ENCODE measurements at places on chromosomes 2 and 18.

- no peak overlapping the region for H3K4me3 ChIP-seq
- H3K27me3 ChIP-seq: no peaks in the 10 kb centered on the region
These were observed 26.9 kb downstream of the MEMO1 start for GRCh38 chr2:31983762-31984467.

DNA sequence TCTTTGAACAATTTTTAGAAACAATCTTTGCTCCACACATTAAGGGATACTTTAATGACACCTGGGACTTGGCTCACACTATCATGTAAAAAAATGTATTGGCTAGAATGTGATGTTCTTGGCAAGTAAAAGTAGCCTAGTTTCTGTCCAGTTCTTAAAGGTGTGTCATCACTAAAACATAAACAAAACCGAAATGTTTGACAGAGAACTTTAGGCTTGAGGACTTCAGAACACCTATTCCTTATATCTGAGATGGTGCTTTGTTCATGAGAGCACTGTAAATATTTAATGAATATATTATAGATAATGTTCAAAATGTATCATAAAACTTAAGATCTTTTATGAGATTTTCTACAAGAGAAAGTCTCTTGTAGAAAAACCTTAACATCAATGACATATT is 19.8 kb upstream of the HNRNPA3 start:
- no peaks in the 10 kb centered on the region for H3K4me1 ChIP-seq
- H3K27me3 ChIP-seq: no peaks in the 10 kb centered on the region
- H3K27ac ChIP-seq: no peak overlapping the region
- no peaks in the 10 kb centered on the region for H3K36me3 ChIP-seq
- no peak for DNase-seq

DNA sequence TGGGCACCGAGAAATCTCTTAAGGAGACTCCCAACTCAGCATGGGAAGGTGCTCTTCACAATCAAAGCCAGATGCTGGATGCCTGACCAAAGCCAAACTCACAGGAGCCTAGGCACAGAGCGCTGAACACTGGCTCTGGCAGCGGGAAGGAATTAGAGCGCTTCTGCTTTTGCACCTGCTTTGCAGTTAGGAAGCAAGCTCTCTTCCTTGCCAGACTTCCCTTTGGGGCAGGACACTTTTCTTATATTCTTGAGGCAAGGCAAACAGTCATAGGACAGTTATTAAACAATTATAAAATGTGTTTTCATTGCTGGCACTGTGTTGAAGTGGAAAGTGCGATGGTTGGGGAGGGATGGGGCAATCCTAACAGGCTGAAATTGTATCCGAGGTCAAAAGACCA is 79.6 kb upstream of the DNMT3A start:
- DNase-seq: no peak
- no peak overlapping the region for H3K27ac ChIP-seq
- H3K4me3 ChIP-seq: no peak overlapping the region
- H3K4me1 ChIP-seq: no peaks in the 10 kb centered on the region
- no peaks in the 10 kb centered on the region for H3K36me3 ChIP-seq

GRCh38 chr2:58645017-58645416 is 403.9 kb upstream of the FANCL start:
- H3K27me3 ChIP-seq: no peaks in the 10 kb centered on the region
- no peak overlapping the region for H3K27ac ChIP-seq
- H3K4me3 ChIP-seq: no peak overlapping the region
- H3K36me3 ChIP-seq: no peaks in the 10 kb centered on the region
- DNase-seq: no peak
- H3K4me1 ChIP-seq: no peaks in the 10 kb centered on the region

DNA sequence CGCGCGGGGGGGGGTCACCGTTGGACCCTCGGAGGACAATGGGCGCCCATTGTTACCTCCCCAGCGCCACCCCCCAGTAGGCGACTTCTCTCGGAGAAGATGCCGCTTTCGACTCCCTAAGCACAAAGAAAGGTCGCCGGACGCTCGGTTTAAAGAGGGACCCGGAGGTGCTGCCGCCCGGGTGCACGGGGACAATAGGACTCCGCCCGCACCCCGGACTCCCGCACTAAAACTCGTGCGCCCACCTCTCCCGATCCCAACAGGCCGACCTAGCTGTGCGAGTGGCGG is 318 bp upstream of the CDC42EP3 start:
- H3K4me1 ChIP-seq: peaks cover 42% of the 10 kb centered on the region
- peak overlapping the region; percentile 97 for H3K4me3 ChIP-seq
- H3K27ac ChIP-seq: peak overlapping the region; percentile 99
- no peak for DNase-seq
- no peaks in the 10 kb centered on the region for H3K36me3 ChIP-seq

DNA sequence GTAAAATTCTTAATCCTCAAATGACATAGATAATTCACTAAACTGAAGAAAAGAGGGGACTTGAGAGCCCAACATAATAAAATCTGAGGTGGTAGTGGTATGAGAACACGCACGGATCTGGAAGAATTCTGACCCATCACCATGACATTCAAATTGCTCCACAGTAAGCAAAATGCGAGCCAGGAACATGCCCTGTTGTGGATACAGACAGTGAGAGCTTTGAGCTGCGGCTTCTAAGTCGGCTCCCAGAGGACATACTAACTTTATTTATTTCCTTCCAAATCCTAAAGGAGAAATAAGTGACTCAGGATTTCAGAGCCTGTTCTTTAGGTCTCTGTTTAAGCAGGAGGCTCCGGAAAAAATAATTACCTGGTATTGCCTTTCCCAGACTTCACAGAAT is 143.4 kb upstream of the SMAD7 start:
- H3K27me3 ChIP-seq: no peaks in the 10 kb centered on the region
- peaks cover 33% of the 10 kb centered on the region for H3K36me3 ChIP-seq
- no peaks in the 10 kb centered on the region for H3K4me1 ChIP-seq
- no peak overlapping the region for H3K4me3 ChIP-seq
- H3K27ac ChIP-seq: no peak overlapping the region

GRCh38 chr2:309148-309953 is 21.5 kb upstream of the ALKAL2 start:
- no peak overlapping the region for H3K27ac ChIP-seq
- no peaks in the 10 kb centered on the region for H3K27me3 ChIP-seq
- H3K36me3 ChIP-seq: no peaks in the 10 kb centered on the region
- no peak for DNase-seq
- no peak overlapping the region for H3K4me3 ChIP-seq

DNA sequence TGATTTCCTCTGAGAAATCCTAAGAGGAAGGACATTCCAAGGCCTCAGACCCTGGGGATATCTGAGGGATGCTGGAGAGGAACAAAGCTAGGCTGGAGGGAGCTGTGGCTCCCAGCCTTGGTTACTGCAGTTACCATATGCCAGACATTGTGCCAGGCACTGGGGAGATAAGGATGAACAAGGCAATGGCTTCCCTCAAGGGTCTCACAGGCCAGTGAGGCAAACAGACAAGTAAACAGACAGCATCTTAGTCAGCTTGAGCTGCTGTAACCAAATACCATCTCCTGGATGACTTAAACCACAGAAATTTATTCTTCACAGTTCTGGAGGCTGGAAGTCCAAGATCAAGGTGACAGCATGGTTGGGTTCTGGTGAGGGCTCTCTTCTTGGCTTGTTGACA is 91.8 kb downstream of the SKA1 start:
- H3K4me1 ChIP-seq: peaks cover 3% of the 10 kb centered on the region
- no peaks in the 10 kb centered on the region for H3K36me3 ChIP-seq
- H3K27ac ChIP-seq: no peak overlapping the region
- H3K4me3 ChIP-seq: no peak overlapping the region

DNA sequence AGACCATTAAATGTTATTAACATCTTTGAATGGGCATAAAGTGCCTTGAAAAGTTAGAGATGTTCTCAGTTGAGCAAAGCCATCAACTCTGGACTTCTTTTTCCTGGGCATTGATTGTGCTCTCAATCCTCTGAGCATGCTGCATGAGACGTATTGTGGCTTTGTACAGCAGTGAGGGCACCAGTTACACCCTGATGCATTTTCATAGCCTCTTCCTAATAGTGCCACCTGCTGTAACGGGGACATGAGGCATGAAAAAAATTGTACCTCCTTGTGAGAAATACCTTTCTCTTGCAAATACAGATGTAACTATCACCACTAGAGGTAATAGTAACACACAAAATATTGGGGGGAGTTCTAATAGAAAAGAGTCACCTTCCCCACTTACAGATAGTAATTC is 697.5 kb downstream of the TMEM182 start:
- no peak overlapping the region for H3K4me3 ChIP-seq
- H3K4me1 ChIP-seq: no peaks in the 10 kb centered on the region
- no peak for DNase-seq

GRCh38 chr2:1664076-1664605 is 80.2 kb downstream of the PXDN start:
- no peaks in the 10 kb centered on the region for H3K27me3 ChIP-seq
- H3K36me3 ChIP-seq: peaks cover 89% of the 10 kb centered on the region
- H3K4me3 ChIP-seq: no peak overlapping the region
- H3K27ac ChIP-seq: no peak overlapping the region

DNA sequence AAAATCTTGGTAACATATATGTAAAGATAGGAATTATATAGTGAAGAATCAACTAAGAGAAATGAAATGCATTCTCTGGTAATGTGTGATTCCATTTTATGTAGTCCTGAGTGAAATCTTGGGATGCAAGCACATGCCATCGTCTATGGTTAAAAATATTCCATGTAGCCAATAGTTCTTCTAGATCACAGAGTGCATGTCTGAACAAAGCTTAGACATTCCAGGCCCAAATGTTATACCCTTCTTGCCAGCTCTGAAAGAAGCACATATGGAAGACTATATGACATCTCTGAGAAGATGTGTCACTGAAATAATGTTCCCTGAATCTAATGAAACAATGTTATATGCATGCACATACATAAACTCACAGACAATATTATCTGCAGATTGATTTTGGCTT is 92.3 kb upstream of the TFPI start:
- no peak overlapping the region for H3K27ac ChIP-seq
- DNase-seq: no peak
- no peaks in the 10 kb centered on the region for H3K27me3 ChIP-seq
- H3K4me1 ChIP-seq: no peaks in the 10 kb centered on the region
- no peaks in the 10 kb centered on the region for H3K36me3 ChIP-seq
- no peak overlapping the region for H3K4me3 ChIP-seq

DNA sequence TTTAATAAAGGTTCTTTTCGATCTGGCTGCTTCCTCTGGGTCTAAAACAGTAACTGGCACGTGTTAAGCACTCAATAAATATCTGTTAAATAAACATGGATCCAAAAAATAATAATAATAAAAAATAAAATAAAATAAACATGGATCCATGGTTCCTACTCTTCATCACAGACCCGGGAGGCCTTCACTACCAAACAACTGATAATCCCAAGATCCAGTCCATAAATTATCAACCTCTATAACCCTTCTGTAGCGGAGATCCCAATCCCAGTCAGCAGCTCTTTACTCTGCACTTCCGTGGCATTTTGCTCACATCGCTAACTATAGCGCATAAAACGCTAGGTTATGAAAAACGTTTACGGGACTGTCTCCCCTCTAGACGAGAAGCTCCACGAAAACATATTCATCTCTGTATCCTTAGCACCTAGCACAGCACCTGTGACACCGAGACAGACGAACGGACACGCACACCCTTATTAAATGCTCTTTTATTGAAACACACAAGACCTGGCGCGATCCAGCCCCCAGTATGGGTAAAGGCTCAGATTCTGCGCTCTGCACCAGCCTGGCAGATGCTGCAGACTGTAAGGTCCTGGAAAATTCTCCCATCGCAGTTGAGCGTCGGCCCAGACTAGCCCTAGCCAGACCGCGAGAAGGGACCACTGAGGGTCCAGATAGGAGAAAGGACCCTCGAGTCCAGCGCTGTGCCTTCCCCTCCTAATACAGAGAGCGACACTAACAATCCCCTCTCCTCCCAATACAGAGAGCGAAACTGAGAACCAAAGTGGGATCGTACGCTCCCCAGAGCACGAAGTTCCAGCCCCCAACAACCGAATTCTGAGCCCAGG is 770 bp downstream of the NBAS start:
- H3K27ac ChIP-seq: peak overlapping the region; percentile 72
- DNase-seq: no peak
- H3K4me3 ChIP-seq: peak overlapping the region; percentile 84
- no peaks in the 10 kb centered on the region for H3K27me3 ChIP-seq
- no peaks in the 10 kb centered on the region for H3K36me3 ChIP-seq

DNA sequence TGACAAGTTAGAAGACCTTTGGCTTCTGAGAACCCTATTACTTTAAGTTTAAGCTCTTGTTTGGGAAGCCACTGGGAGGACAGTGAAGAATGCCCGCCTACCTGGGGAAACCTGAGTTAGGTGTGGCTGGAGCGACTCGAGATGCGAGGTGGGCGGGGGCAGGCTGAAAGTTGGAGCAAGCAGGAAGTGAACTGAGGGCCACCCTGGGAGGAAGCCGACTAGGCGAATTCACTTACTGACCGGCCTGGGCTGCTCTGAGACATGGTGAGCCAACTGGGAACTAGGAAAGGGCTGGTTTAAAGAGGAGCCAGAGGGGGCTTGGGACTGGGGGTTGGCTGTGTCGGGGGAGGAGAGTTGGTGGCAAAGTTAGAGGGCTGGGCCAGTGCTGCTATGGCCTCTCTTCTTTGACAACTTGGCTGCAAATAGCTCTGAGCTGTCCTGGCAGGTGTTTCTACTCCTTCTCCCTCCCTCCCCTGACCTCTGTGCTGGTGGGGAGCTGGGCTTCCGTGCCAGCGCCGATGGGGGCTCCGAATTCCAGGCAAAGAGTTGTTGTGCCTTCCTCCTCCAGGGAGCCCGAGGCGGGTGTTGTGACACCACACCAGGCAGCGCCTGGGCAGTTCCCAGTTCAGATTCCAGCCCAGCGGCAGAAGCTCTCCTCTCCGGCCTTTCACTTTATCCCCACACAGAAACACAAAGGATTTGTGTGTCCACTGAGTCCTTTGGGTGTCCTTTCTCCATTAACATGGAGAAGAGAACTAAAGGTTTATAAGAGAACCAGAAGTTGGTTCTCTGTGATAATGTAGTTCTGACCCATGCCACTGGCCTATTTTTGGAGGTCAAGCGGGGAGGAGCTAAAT is at the start of gene VAMP8:
Gene VAMP8 (plus strand): TSS at position 201 of the 857 bp plus-strand sequence. CDS start 61 bp downstream, at position 262.
- H3K4me3 ChIP-seq: peak within 1 kb of the TSS; percentile 37
- no peaks in the 10 kb centered on the region for H3K36me3 ChIP-seq
- H3K27ac ChIP-seq: peak within 1 kb of the TSS; percentile 80

DNA sequence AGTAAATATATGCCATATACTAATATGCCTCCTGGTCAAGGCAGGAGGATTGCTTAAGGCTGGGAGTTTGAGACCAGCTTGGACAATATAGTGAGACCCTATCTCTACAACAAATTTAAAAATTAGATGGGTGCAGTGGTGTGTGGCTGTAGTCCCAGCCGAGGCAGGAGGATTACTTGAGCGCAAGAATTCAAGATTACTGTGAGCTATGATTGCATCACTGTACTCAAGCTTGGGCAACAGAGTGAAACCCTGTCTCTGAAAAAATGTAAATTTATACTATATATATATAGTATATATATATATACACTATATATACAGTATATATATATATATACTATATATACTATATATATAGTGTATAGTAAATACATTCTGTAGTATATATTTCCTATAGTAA is 30.0 kb upstream of the NPC1 start:
- no peak for DNase-seq
- no peaks in the 10 kb centered on the region for H3K4me1 ChIP-seq
- H3K4me3 ChIP-seq: no peak overlapping the region
- no peaks in the 10 kb centered on the region for H3K36me3 ChIP-seq

- peaks cover 7% of the 10 kb centered on the region for H3K4me1 ChIP-seq
- no peak overlapping the region for H3K27ac ChIP-seq
- no peaks in the 10 kb centered on the region for H3K27me3 ChIP-seq
- DNase-seq: no peak
These were observed 241.0 kb upstream of the RBBP8 start for GRCh38 chr18:22691946-22692710.

GRCh38 chr2:112938904-112939303 is 27.9 kb downstream of the IL37 start:
- H3K4me3 ChIP-seq: no peak overlapping the region
- H3K36me3 ChIP-seq: no peaks in the 10 kb centered on the region
- H3K27ac ChIP-seq: no peak overlapping the region
- no peaks in the 10 kb centered on the region for H3K4me1 ChIP-seq
- no peak for DNase-seq

Data from heart right ventricle (tissue), 16 donors.